Activated naive CD8-positive, alpha-beta T cell treated with anti-CD3 and anti-CD28 coated beads for 36 hours (primary cell): ENCODE measurements at places on chromosomes 5 and 9. TPM values are rescaled to one million over a fixed set of nuclear protein-coding genes. Genes with fewer than 3 reads are reported as not detected.
A peak's percentile ranks its signal among the peaks of the same experiment; 100 is the strongest.

Gene CDKN2B-AS1
- not detected for total RNA-seq

Gene ZNF169
- total RNA-seq, result 4.2 TPM

DNA sequence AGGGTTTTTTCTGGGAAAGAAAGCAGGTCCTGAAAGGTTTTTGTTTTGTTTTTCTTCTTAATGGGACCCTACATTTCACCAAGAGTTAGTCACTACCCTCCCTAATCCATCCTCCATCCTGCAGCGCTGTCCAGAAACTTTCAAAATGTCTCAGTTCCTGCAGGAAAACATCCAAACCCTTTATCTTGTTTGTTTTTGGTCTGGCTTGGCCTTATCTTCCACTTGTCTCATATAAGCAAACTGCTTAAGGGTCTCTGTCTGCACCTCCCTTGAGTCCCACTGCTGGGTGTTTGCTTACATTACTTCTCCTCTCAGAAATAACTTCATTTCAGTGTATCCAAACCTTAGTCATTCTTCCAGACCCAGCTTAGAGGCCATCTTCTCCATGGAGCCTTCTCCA is 11.0 kb upstream of the TRAF1 start:
- DNase-seq, result no peak
- no peak overlapping the region for H3K4me3 ChIP-seq
- H3K36me3 ChIP-seq, result no peaks in the 10 kb centered on the region

- peaks cover 26% of the 10 kb centered on the region for H3K27me3 ChIP-seq
- H3K36me3 ChIP-seq, result no peaks in the 10 kb centered on the region
- no peak overlapping the region for H3K27ac ChIP-seq
- no peaks in the 10 kb centered on the region for H3K4me1 ChIP-seq
These were observed 259.5 kb downstream of the NTRK2 start for GRCh38 chr9:84929068-84929467.

Gene SAXO1
- total RNA-seq, result not detected

- no peak overlapping the region for H3K4me3 ChIP-seq
- H3K27me3 ChIP-seq, result no peaks in the 10 kb centered on the region
- no peak for DNase-seq
- H3K27ac ChIP-seq, result no peak overlapping the region
- no peaks in the 10 kb centered on the region for H3K4me1 ChIP-seq
These were observed 145.7 kb upstream of the TRIM32 start for GRCh38 chr9:116541402-116541801.

GRCh38 chr5:154202379-154203260 is 12.1 kb downstream of the GALNT10 start:
- no peaks in the 10 kb centered on the region for H3K36me3 ChIP-seq
- H3K4me3 ChIP-seq, result peak overlapping the region; percentile 70
- peak; percentile 54 for DNase-seq
- H3K27ac ChIP-seq, result peak overlapping the region; percentile 82
- peaks cover 60% of the 10 kb centered on the region for H3K4me1 ChIP-seq

Gene SPAG8
- total RNA-seq, result 1.0 TPM

DNA sequence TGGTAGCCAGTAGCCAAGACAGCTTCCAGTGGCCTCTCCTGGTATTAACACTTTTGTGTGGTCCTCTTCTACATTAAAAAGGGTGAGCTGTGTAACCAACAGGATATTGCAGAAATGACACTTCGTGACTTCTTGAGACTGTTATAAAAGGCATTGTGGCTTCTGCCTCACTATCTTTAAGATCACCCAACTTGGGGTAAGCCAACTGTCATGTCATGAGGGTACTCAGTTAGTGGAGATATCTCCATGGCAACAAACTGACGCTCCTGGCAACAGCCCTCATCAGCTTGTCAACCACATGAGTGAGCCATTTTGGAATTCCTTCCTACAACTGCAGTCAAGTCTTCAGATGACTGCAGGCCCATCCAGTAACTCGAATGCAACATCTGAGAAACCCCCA is 121.7 kb downstream of the DEPDC1B start:
- no peak overlapping the region for H3K27ac ChIP-seq
- H3K4me1 ChIP-seq, result no peaks in the 10 kb centered on the region
- no peak for DNase-seq
- no peaks in the 10 kb centered on the region for H3K27me3 ChIP-seq

Gene OBP2B
- not detected for total RNA-seq

DNA sequence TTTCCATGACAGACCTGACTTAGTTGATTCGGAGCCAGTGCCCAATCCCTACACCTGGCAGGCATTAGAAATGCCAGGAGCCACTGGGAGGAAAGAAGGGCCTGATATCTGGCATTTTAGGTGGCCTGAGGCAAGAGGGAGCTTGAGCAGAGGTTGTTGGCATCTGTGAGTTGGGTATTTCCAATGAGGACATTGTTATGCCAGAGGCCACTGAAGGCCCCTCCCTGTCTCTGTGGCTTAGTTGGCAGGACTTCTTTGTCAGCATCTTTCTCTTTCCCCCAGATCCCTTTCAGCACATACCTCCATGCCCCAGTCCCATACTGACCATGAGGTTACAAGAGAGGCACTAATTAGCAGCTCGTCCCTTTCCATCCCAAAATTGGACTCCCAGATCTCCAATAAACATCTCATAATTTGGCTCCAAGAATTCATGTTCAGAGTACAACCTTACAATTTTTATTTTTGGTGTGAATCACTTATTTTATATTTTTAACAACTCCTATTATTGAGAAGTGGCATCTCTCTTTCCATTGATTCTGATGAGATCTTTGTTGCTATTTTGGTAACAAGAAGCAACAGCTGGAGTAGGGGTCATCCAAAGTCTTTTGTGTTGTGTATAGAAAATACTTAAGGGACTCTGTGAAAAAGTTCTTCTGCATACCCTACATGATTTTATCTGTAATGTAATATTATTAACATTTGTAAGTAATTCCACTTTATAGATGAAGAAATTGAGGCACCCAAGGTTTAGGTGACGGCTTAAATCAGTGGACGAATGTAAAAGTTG is 68.6 kb upstream of the MAP3K1 start:
- no peaks in the 10 kb centered on the region for H3K27me3 ChIP-seq
- H3K4me3 ChIP-seq, result no peak overlapping the region
- H3K36me3 ChIP-seq, result no peaks in the 10 kb centered on the region
- DNase-seq, result no peak
- H3K4me1 ChIP-seq, result no peaks in the 10 kb centered on the region

GRCh38 chr5:117433818-117434217 is 859.2 kb upstream of the SEMA6A start:
- H3K36me3 ChIP-seq, result no peaks in the 10 kb centered on the region
- H3K4me1 ChIP-seq, result no peaks in the 10 kb centered on the region
- no peak overlapping the region for H3K27ac ChIP-seq
- H3K4me3 ChIP-seq, result no peak overlapping the region

DNA sequence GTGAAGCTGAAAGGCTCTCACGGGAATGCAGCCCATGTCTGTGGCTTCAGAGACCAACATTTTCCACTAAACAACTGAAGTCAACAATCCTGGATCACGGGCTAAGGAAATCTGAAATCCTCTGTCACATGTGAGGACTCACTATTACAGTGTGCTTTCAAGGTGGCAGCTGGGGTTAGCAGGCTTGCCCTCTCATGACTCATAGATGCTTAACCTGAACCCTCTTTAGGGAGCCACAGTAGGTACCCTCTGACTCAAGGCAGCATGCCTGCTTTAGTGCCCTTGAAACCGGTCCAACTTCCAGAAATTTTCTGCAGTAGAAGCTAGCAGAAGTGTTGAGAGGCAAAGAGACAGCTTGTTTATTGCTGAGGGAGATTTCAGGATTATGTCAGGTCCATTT is 232.5 kb downstream of the GABRB2 start:
- H3K36me3 ChIP-seq, result no peaks in the 10 kb centered on the region
- no peaks in the 10 kb centered on the region for H3K27me3 ChIP-seq
- DNase-seq, result no peak
- no peaks in the 10 kb centered on the region for H3K4me1 ChIP-seq

DNA sequence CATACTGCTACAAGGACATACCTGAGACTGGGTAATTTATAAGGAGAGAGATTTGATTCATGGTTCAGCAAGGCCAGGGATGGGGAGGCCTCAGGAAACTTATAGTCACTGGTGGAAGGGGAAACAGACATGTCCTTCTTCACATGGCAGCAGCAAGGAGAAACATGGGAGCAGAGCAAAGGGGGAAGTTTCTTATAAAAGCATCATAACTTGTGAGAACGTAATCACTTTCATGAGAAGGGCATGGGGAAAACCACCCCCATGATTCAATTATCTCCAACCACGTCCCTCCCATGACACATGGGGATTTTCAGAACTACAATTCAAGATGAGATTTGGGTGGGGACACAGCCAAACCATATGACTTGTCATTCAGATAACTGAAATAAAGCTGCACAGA is 100.9 kb downstream of the ST8SIA4 start:
- no peak overlapping the region for H3K4me3 ChIP-seq
- no peaks in the 10 kb centered on the region for H3K27me3 ChIP-seq
- H3K27ac ChIP-seq, result no peak overlapping the region
- H3K4me1 ChIP-seq, result no peaks in the 10 kb centered on the region
- peaks cover 3% of the 10 kb centered on the region for H3K36me3 ChIP-seq

Gene ALDH1A1
- total RNA-seq, result not detected

DNA sequence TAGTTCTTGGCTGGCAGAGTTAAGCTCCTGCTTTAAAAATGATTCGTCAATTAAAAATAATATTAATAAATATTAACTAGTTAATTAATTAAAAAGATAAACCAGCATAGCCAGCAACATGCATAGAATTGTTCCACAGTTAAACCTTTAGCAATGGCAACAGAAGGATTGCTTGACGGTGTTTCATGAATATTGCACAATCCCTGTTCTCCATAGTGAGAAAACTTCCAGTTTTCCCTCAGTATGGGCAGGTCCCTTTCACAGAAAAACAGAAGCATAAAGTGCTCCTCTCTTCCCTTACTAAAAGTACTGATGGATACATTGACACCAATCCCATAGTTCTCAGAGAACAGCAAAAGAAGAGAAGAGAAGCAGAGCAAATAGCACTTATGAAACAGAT is 71.4 kb upstream of the CAST start:
- no peak for DNase-seq
- H3K27me3 ChIP-seq, result peaks cover 14% of the 10 kb centered on the region
- H3K4me3 ChIP-seq, result no peak overlapping the region
- no peak overlapping the region for H3K27ac ChIP-seq
- no peaks in the 10 kb centered on the region for H3K36me3 ChIP-seq

- H3K27me3 ChIP-seq, result peaks cover 14% of the 10 kb centered on the region
- H3K4me1 ChIP-seq, result no peaks in the 10 kb centered on the region
- H3K4me3 ChIP-seq, result no peak overlapping the region
- no peaks in the 10 kb centered on the region for H3K36me3 ChIP-seq
- no peak overlapping the region for H3K27ac ChIP-seq
These were observed 118.2 kb downstream of the HSD17B3 start for GRCh38 chr9:96183751-96184150.

DNA sequence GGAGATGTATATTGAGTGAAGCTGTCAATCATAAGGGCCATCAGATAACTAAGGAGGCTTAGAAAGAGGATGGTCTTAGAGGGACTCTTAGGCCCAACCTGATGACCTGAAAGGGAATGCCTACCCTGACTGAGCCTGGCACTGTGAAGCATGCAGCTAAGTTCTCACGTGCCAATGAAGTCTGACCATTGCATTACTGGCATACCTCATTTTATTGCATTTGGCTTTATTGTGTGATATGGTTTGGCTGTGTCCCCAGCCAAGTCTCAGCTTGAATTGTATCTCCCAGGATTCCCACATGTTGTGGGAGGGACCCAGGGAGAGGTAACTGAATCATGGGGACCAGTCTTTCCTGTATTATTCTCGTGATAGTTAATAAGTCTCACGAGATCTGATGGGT is 421.6 kb upstream of the SGCD start:
- no peak overlapping the region for H3K4me3 ChIP-seq
- no peaks in the 10 kb centered on the region for H3K36me3 ChIP-seq
- DNase-seq, result no peak
- no peaks in the 10 kb centered on the region for H3K4me1 ChIP-seq
- peaks cover 4% of the 10 kb centered on the region for H3K27me3 ChIP-seq

Gene BARHL1
- not detected for total RNA-seq

DNA sequence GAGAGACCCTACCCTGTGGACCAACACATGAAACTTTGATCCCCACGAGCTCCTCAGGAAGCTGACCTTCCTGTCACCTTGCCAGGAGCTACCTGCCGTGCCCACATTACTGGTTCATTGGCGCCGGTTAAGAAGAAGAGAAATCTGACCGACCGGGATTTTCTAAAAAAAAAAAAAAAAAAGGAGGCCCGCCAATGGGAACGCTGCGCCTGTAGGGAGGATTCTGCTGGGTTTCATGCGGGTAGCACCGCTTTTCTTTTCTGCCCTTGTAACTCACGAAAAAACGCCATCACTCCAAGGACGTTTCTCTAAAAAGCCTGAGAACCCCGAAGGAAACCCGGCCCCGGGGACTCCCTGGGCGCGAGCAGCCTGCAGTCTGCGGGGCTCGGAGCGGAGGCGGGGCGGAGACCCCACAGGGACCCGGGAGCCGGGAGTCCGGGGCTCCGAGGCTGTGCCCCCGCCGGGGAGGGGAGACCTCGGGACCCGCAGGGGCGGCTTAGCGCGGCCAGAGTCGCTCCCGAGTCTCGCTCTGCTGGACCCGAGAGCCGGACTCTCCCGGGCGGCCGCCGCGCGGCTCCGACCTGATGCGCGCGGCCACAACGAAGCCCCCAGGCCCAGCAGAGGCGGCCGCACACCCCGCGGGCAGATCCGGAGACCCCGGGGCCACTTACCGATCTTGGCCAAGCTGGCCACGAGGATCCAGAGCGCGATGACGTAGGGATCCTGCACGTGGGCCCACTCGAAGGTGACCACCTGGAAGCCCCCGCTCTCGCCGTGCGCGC is 617 bp downstream of the SLC9A3 start:
- peak overlapping the region; percentile 10 for H3K4me3 ChIP-seq
- H3K27me3 ChIP-seq, result peaks cover 62% of the 10 kb centered on the region
- H3K4me1 ChIP-seq, result peaks cover 21% of the 10 kb centered on the region
- DNase-seq, result no peak
- no peak overlapping the region for H3K27ac ChIP-seq
- no peaks in the 10 kb centered on the region for H3K36me3 ChIP-seq

GRCh38 chr5:94778732-94779131 is 160.3 kb downstream of the SLF1 start:
- H3K36me3 ChIP-seq, result no peaks in the 10 kb centered on the region
- DNase-seq, result no peak
- no peak overlapping the region for H3K4me3 ChIP-seq
- no peaks in the 10 kb centered on the region for H3K4me1 ChIP-seq
- no peak overlapping the region for H3K27ac ChIP-seq

DNA sequence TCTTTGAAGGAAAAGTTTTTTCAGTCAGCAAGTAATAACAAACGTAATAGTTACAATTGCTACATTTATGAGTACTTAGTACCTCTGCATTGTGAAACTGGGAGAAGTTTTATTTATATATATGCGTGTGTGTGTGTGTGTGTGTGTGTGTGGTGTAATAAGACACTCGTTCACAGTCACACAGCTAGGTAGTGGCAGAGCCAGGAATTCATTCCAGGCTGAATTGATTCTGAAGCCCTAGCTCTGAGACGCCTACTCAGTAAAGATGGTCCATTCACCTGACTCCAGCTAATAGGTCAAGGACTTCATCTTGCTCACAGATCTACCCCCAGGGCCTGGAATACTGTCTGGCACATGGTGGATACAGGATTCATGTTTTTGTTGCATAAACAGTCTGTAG is 13.6 kb upstream of the CAST start:
- no peak overlapping the region for H3K27ac ChIP-seq
- H3K36me3 ChIP-seq, result no peaks in the 10 kb centered on the region
- peaks cover 13% of the 10 kb centered on the region for H3K27me3 ChIP-seq
- no peak for DNase-seq

- no peaks in the 10 kb centered on the region for H3K36me3 ChIP-seq
- DNase-seq, result no peak
- H3K27me3 ChIP-seq, result no peaks in the 10 kb centered on the region
- no peak overlapping the region for H3K4me3 ChIP-seq
- H3K4me1 ChIP-seq, result peaks cover 3% of the 10 kb centered on the region
- no peak overlapping the region for H3K27ac ChIP-seq
These were observed 30.0 kb downstream of the ARHGEF37 start for GRCh38 chr5:149611326-149611725.
